ENCODE measurements at places on chromosomes 12 and 14.

DNA sequence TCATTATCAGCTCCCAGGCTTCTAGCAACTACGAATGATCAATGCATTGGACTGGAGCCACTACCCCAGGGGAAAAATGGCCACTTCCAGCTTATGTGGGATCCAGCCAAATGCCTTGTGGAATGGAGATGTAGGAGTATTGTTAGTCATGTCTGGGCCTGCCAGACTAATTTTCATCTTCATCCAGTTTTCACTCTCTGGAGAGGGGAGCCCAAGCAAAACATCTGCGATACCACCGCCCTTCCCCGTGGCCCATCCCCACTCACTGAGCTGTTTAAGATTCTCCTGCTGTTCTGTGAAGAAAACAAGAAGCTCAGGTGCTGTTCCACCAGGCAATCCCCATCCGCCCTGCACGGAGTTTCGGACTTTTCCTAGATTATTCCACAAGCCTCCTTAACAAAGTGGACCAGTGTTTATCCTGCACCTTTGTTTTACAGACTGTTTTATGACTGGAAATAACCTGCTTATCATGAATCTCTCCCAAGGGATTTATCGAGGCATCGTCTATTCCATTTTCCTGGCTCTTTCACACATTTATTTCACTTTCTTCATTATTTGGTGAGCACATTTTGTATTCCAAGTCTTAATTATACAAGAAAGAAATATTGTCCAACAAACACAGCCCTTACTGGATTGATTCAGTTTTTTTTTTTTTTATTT, 35.5 kb upstream of the MAX start:
- DNase-seq = no peak

DNA sequence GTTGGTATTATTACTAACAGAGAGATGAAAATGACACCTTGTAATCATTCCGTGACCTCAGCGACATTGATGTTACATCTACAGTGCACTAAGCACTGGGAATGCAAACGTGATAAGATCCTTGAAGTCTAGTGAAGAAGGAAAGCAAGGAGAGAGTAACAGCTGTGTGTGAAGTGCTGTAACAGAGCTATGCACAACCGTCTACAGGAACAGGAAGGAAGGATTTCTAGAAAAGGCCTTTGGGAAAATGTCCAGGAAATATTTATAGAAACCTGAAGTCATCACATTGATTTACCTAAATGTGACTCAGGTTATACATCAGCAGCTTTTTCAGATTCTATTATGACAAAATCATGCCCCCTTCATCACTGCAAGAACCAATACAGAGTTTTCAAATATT, 304.2 kb upstream of the AMIGO2 start:
- DNase-seq = no peak

DNA sequence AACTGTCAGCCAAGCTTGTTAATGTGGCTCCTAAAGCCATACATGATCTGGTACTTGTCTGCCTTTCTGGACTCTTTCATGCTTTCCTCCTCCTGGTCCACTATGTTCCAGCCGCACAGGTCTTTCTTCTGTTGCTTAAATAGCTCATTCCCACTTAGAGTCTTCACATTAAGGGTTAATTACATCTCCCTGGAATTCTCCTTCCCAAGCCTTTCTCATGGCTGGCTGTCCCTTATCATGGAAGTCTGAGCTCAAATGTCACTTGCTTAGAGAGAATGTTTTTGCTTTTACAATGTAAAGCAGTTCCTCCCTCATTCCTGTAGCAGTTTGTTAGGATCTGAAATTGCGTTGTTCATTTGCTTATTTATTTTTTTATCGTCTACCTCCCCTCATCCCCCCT, 199.6 kb downstream of the TRHDE start:
- no peak for DNase-seq

DNA sequence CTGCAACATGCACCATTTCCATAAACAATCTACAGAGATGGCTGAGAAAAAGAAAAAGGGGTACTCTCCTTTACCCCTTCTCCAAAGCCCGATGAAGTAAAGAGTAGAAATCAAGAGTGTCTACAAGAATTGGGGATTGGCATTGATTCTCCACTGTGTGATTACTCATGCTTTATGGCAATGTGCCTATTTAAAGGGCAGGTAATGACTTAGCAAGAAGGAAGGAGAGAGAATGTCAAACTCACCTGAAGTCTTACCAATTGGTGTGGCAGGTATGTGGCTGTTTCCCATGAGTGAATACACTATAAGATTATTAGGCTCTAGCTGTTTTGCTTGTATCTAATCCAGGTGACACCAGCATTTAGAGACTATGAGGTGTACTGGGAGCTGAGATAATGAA, 275.3 kb downstream of the CCER1 start:
- DNase-seq = no peak

- no peak for DNase-seq
Observed at GRCh38 chr12:82366197-82366596, 7.9 kb downstream of the METTL25 start.

GRCh38 chr14:77120771-77121743, 20.5 kb downstream of the ZDHHC22 start:
- no peak for DNase-seq

- no peak for DNase-seq
Observed at GRCh38 chr12:91877022-91877421, 268.6 kb downstream of the BTG1 start.

DNA sequence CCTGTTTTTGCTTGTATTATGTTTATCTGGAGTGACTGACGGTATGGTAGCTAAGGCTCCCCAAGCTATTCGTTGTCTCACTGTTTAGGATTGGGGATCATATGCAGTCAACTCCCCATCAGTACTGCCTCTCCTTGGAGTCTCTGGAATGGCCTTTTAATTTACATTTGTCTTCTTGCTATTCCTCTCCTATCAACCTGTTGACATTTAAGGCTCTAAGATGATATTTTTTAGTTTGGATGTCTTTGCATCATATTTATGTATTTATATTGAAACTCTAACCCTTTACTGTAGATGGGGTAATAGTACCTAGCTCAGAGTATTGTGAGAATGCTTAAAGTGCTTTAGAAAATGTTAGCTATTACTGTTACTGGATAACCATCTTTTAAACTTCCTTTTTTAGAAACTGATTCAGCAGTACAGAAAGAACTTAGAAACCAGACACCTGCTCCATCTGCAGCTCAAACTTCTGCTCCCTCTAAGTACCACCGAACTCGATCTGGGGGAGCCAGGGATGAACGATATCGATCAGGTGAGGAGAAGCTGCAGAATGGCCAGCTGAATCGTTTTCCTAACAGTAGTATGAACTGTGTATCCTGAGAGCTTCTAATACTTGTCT, 123.5 kb upstream of the ATF1 start:
- DNase-seq = no peak

GRCh38 chr12:123790905-123791467, 28.9 kb downstream of the DNAH10 start:
- no peak for DNase-seq

DNA sequence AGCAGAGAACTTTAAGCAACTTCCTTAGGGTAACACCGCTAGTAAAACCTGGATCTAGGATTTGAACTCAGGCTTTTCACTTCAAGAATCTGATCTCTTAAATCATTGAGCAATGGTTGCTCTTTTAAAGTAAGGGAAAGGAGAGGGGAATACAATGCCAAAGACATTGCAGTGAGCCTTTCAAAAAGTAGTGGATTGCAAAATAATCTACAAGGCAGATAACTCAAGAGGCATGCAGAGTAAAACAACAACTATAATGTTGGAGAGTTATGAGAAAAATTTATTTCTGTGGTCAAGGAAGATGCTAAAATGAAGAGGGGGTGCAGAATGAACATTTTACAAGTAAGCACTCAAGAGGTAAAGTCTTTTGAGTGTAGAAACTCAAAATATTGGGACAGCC, 432.6 kb downstream of the C12orf50 start:
- no peak for DNase-seq

- DNase-seq = no peak
Observed at GRCh38 chr14:68104518-68104917, 284.9 kb downstream of the RAD51B start.

- no peak for DNase-seq
Observed at GRCh38 chr12:132137483-132138125, 6.5 kb downstream of the DDX51 start.

DNA sequence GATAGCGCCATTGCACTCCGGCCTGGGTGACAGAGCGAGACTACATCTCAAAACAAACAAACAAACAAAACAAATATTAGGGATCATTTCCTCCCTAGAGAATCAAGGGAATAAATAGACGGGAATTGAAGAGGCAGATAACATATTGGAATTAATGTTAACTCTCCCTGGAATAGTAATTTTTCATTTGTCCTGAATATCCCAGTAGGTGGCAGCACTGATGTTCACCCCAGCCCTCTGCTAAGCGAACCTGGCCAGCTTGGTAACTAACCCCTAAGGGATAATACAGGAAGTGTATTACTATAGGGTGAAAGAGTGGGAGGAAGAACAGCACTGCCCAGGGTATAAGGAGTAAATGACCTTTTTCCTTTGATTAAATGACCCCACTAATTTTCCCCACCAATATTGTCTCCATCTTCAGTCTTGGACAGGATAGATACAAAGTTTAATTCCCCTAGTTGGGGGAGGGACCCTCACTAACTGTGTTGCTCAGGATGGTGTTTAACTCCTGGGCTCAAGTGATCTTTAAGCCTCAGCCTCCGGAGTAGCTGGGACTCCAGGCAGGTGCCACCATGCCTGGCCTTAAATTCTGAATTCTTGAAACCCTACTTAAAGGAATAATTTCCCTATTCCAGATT, 40.5 kb downstream of the SLC2A14 start:
- peak; percentile 4 for DNase-seq

- DNase-seq = no peak
Observed at GRCh38 chr12:43291516-43291915, 260.5 kb downstream of the ADAMTS20 start.

DNA sequence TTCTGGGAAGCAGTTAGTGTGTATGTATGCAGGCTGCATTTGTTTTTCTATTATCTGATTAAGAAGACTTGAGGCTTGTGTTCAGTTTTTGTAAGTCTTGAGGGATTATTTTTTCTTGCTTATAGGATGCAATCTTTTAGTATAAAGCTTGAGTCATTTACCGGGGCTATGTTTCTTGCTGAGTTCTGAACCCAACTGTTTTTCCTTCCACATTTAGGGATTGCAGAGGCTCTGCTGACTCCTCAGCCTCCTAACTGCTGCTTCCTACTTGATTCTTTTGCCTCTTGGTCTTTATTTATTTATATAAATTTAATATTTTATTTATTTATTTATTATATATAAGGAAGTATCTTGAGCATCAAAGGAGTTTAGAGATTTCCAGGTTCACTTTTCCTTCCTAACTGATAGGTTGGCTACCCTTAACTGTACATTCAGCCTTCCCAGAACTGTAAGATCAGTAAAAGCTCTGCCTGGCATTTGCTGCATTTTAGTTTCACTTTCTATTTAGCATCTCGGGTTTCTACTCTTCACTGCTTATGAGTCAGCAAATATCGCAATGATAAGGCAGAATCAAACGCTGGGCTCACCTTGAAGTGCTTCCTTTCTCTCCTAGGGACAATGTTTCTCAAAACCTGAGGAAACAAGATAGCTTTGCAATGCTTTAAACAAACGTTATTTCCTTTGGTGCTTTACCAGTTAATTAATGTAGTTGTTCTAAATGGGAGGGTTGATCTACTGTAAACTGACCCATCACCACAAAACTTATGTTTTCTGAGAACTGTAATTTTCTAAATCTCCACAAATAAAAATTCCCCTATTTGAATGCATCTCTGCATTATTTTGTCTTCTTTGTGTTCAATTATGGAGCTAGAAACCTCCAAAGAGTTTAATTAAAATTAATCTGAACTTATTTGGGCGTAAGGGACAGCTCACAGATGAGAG, 1183.7 kb upstream of the TMEM132C start:
- DNase-seq = peak; percentile 36
